ENCODE measurements at places on chromosomes 7 and 10.

GRCh38 chr10:117552156-117552631 is 9.6 kb downstream of the EMX2 start:
- no peak for DNase-seq

DNA sequence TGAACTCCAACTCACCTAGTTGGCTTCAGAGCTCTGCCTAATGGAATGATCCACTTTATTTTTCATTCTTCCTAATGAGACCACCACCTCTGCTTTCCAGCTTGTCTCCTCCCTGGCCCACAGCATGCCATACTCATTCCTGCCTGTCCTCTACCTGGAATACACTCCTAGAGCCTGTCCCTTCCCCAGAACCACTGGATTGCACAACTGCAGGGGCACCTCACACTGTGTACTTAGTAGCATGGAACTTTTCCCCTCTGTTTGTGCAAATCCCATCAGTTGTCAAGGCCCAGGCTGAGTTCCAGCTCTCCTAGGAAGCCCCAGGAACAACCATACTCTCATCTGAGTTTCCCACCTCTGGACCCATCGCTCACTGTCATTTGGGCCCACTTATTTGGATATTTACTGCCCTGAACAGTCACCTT is 15.6 kb downstream of the ALDH18A1 start:
- no peak for DNase-seq

GRCh38 chr10:69051303-69051702 is 36.6 kb upstream of the SRGN start:
- peak; percentile 36 for DNase-seq

DNA sequence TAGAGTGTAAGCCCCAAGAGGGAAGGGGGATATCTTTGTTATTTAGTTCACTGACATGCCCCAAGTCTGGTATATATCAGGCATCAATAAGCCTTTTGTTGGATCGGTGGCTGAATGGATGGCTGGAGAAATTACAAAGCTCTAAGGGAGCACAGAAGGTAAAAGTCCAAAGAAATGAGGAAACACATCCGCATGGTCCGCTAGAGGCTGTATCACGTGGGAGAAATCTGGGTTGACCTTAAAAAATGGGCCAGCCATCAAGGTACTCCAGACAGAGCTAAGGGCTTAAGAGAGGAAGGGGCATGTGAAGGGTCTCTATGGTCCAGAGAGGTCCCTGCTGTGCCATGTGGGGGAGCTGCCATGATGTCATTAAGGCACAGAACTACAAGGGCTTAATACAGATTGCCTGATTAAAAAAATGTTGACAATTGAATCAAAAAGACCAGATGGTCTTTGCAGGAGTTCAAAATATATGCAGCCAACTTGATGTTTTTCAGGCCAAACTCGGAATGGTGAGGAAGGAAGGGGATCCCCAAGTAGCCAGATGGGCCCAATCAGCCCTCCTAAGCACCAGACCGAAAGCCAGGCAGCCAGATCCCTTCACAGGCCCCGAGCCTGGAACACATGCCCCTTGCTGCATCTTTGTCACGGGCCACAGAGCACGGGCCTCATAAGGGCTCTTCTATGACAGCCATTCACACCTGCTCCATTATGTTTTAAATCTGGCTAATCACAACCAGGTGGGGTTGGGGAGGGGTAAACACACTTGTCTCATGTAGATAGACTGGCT is 31.9 kb downstream of the SCRN1 start:
- no peak for DNase-seq

GRCh38 chr7:104111271-104111670 is 96.5 kb downstream of the ORC5 start:
- DNase-seq: no peak

DNA sequence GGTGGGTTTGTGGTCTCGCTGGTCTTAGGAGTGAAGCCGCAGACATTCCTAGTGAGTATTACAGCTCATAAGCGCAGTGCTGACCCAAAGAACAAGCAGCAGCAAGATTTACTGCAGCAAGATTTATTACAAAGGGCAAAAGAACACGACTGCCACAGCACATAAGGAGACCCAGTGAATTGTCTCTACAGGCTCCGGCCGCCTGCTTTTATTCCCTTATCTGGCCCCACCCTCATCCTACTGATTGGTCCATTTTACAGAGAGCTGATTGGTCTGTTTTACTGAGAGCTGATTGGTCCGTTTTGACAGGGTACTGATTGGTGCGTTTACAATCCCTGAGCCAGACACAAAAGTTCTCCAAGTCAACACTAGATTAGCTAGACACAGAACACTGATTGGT is 82.1 kb downstream of the VIPR2 start:
- no peak for DNase-seq

DNA sequence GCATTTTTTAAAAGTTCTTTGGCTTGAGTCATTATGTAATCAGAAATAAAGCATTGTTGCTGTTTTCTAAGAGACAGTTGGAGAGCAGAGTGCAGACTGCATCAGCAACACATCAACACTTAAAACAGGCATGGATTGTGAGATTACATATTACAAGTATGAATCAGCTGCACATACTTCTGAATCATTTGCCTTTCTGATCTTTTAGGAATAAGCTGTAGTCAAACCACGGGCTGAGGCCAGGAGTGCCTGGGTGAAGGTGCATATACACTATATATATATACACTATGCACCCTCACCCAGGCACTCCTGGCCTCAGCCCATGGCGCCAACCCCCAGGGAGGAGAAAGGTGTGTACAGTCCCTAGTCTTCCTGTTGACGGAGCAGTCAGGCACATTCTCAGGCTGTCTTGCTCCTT is 52.4 kb upstream of the DLX6 start:
- DNase-seq: no peak

GRCh38 chr10:1734288-1734687 is 3.0 kb downstream of the ADARB2 start:
- no peak for DNase-seq

DNA sequence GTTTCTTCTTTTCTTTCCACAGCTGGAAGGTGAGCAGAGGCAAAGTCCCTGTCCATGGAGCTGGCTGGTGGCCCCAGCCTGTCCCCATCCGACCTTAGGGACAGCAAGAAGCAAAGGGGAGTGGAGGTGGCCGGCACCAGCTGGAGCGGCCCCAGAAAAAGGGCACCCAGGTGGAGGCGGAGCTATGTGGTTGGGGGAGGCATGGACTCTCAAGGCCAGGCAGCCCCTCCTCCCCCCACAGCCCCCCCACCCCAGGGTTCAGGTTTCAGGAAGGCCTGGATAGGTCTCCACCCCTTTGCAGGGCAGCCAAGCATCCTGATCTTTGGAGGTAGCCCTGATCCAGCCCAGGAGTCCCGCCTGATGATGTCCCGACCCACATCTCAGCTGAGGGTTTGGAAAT is at the start of gene SSC4D:
Gene SSC4D (minus strand): TSS at position 161 of the 400 bp plus-strand sequence. CDS start 5,258 bp downstream, outside the sequence.
- DNase-seq: no peak

DNA sequence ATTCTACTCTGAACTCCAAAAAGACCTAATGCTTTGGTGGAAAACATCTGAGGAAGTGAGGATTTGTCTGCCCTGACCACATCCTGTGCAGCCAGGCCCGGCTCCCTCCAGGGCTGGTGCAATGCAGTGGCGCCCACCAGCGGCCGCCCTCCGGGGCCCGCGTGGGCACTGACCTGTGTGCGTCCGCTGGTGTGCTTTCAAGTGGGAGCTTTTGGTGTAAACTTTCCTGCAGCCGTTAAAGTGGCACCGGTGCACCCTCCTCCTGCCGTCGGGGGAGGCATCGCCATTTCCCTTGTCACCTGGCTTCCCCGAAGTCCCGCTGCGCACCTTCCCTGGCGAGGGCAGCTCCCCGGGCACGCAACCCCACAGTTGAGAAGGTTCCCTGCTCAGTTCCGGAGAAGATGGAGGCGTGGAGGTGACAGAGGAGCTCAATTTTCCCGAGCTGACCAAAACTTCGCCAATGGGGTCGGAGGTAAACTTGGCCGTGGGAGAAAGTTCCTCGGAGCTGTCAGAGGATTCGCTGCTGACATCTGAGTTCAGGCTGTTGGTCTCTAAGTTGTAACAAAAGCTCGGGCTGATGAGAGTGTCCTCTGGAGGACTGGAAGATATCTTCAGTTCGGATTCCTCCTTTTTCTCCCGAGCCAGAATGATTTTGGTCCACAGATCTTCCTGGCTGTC is 3.4 kb downstream of the KLF6 start:
- DNase-seq: peak; percentile 56

GRCh38 chr10:128070721-128071416 is 55.4 kb downstream of the MKI67 start:
- DNase-seq: no peak

DNA sequence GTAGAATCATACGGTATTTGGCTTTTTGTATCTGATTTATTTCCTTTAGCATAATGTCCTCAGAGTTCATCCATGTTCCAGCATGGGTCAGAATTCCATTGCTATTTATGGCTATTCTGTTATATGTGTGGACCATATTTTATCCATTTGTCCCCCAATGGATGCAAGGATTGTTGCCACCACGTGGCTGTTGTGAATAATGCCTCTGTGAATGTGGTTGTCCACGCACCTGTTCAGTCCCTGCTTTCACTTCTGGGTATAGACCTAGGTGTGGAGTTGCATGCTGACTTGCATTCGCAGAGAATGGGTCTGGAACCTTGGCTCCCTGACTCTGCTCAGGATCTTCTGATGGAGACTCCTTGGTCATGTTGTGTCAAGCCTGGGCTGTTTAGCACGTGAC is 199.9 kb downstream of the CAMK1D start:
- no peak for DNase-seq

GRCh38 chr7:115693779-115694178 is 336.8 kb downstream of the TFEC start:
- no peak for DNase-seq

GRCh38 chr7:158389514-158390425 is 197.9 kb downstream of the PTPRN2 start:
- no peak for DNase-seq

- no peak for DNase-seq
Measured at GRCh38 chr10:51289519-51289918, 215.2 kb downstream of the PRKG1 start.

DNA sequence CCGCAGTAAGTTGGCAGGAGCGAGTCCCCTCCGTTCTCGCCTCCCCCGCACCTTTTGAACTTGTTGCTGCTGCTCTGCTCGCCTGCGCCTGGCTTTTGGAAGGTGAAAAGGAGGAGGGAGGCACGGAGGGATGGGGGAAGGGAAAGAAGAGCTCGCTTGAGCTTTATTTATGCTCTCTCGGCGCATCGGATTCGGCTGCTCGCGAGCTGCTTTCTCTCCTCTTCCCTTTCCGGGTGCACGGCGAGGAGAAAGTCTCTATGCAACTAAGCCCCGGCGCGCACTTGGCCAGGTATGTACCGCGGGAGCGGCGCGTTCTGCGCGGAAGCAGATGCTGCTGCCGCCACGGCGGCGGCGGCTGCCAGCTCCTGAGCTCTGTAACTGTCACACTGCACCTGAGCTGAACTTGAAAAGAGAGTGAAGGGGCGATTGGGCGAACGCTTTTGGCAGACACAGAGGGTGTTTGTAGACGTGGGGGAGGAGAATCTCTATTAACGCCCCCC is 551 bp downstream of the KCND2 start:
- DNase-seq: no peak

- DNase-seq: no peak
Measured at GRCh38 chr10:88715517-88715916, 9.5 kb downstream of the LIPK start.

DNA sequence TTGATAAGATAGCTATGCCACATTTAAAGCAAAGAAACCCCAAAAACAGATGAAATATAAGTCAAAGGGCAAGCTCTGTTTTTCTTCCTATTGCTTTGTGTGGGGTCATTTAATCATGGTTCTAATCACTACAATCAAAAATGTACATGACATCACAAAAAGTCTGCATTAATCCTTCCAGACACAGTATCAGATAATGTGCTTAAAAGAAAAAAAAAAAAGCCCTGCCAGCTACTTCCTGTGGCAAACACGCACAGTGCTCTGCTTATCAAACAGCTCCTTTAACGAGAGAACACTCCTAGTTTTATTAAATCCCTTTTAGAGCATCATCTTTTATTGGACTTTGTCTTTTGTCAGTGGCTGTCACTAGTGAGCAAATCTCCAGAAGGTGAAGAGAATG is 1005.8 kb downstream of the GATA3 start:
- no peak for DNase-seq

DNA sequence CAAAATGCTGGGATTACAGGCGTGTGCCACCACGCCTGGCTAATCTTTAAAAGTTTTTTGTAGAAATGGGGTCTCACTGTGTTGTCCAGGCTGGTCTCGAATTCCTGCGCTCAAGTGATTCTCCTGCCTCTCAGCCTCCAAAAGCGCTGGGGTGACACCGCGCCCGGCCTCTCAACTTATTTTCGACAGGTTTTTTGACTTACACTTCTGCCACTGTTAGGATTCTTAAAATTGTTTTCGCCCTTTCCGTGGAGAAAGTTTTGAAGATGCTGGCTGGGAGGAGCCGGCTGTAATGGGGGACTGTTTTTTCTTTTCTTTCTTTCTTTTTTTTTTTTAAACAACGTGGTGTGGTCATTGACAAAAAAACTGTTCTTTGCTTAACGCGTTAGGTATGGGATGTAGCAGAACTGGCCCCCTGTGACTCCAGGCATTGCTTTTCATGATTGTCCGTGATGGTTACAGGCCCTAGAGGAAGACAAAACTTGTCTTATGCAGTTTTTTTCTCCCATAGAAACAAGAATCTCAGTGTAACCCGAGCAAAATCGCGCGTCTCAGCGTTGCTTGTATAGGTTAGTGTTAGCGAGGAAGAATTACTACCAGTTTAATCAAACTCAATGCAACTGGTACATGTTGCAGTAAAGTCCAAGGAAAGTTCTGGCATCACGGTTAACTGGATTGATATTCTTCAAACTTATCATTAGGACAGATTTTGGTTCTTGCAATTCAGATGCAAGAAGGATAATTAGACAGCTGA is 72.2 kb downstream of the DAGLB start:
- DNase-seq: no peak

- no peak for DNase-seq
Measured at GRCh38 chr7:31095286-31096197, 43.4 kb downstream of the ADCYAP1R1 start.

DNA sequence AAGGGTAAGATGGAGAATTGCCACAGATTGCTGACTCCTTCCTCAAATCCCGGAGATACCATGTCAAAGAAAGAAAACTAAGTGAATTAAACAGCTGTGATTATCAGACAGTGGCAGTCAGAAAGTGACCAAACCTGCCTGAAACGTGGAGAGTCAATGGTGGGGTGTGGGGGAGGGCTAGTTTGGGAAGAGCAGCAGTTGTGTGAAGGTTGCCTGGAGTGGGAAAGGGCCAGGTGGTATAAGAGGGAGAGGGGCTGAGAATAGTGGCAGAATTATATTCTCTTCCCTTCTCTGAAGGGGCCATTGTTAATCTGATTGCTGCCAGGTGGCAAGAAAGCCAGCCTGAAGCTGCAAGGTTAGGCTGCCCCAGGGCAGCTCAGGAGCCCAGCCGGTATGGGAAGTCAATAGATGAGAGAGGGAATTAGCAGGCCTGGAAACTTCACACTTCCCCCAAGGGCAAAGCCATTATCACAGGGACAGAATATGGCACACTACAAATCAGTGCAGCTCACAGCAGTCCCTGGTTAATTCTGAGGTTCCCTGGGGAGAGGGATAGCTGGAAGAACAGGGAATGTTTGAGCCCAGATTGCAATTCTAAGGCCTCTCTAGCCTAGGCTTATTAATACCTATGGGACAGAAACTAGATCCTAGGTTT is 83.9 kb upstream of the ITGB1 start:
- DNase-seq: no peak

- DNase-seq: no peak
Measured at GRCh38 chr10:33304423-33305225, 29.8 kb downstream of the NRP1 start.
